ENCODE measurements at places on chromosomes 3 and 15.

- no peak for DNase-seq
Measured at GRCh38 chr15:26298010-26298658, 435.0 kb upstream of the ATP10A start.

- DNase-seq, result no peak
Measured at GRCh38 chr3:47291158-47291753, 8.5 kb downstream of the KLHL18 start.

DNA sequence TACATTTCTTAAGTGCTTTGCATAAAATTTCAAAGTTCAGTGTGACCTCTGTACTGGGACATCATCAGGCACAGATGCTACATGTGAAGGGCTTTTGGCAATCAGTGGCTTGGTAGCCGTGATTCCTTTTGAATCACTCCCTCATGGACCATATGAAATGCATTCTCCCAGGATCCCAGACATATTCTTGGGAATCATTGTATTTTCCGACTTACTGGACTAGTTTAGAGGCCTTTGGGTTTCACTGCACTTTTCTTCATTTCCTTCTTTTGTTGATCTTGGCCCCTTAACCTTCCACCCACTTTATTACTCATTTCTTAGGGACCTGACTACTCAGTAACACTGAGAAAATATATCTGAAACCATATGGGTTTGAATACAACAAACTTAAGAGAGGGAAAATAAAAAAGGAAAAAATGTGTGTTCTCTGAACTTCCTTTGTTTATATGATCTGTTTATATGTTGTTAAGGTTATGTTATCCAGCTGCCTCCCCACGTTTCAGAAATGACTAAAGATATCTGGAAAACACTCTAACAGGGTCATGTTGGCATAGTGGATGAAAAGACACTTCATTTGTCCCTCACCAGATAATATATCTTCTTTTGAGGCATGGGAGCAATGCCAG is 35.1 kb downstream of the HMG20A start:
- DNase-seq, result no peak

DNA sequence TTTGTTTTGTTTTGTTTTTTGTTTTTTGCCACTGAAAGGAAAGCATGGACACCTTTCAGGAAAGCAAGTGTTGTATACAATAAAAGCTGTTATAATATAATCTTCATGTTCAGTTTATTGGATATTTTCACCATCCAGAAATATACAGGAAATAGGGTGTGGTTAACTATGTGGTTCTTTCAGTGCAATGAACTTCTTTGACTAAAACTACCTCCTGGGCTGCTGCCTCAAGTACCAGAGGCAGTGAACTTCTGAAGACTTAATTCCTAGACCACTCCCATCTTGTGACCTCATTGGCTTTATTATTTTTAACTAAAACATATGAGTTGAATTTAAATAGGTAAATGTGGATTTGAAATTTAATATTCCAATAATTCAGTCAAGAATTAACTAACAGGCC is 27.1 kb upstream of the TBL1XR1 start:
- DNase-seq, result no peak

DNA sequence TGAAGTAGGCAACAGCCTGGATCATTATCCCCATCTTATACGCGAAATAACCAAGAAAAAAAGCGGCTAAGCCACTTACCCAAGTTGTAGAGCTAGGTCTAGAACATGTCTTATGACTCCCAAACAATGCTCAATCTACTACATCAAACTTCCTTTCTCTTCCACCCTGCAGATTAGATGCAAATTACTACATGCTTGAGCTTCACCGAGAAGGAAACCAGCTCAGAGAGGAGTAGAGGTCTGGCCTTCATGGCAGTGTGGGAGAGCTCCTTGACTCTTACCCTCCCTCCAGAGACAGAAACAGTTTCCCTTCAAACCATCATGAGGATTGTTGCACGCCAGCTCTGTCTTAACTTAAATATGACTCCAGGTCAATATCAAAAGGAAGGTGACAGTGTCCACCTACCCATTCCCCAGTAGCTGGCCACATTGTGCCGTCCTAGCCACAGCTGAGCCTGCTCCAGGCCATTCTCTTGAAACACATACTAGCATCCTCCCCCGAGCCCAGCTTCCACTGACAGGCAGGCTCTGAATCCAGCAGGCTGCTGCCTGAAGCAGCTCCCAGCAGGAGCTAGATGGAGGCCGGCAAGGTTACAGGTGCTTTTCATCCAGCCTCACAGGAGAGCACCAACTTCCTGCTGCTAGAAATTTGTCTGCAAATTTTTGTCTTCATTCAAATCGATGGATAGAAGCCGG is 56.8 kb downstream of the CPN2 start:
- no peak for DNase-seq

GRCh38 chr3:35500641-35501350 is 138.5 kb upstream of the ARPP21 start:
- no peak for DNase-seq

GRCh38 chr3:39157359-39157758 is 4.0 kb upstream of the CSRNP1 start:
- DNase-seq, result no peak

DNA sequence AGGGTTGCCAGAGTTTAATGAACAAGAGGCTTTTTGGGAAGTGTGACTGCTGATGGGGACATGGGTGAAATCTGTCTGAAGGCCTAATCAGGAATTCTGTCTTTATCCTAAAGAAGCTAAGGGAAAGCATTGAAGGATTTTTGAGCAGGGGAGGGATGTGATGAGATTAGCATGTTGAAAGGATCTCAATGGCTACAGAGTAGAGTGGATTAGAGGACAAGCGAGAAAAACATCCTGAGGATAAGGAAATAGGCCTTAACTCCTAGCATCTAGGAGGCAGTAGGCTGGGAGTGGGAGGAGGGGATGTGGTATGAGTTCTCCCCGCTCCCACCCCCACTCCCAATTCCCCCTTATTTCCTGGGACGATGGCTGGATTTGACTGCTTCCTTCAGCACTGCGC is 35.1 kb upstream of the SNTN start:
- DNase-seq, result no peak

GRCh38 chr15:60460931-60461330 is 18.0 kb downstream of the ICE2 start:
- DNase-seq, result no peak

DNA sequence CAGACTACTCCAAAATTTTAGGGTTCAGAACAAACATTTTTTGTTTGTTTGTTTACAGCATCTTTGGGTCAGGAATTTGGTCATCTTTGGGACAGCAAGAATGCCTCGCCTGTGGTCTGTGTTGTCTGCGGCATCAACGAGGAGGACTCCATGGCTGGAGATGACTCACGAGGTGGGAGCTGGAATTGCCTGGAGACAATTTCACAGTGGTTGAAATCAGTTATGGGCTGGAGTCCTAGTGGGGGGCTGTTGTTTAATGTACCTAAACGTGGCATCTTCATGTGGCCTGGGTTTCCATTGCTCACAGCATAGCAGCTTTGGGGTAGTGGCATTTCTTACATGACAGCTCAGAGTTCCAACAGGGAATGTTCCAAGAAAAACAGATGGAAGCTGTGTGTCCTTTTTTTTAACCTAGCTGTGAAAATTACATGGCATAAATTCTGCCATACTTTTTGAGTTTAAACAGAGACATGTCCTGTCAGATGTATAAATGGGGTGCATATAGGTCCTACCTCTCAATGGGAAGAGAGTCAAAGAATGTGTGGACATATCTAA is 507.3 kb upstream of the CBLB start:
- DNase-seq, result no peak

DNA sequence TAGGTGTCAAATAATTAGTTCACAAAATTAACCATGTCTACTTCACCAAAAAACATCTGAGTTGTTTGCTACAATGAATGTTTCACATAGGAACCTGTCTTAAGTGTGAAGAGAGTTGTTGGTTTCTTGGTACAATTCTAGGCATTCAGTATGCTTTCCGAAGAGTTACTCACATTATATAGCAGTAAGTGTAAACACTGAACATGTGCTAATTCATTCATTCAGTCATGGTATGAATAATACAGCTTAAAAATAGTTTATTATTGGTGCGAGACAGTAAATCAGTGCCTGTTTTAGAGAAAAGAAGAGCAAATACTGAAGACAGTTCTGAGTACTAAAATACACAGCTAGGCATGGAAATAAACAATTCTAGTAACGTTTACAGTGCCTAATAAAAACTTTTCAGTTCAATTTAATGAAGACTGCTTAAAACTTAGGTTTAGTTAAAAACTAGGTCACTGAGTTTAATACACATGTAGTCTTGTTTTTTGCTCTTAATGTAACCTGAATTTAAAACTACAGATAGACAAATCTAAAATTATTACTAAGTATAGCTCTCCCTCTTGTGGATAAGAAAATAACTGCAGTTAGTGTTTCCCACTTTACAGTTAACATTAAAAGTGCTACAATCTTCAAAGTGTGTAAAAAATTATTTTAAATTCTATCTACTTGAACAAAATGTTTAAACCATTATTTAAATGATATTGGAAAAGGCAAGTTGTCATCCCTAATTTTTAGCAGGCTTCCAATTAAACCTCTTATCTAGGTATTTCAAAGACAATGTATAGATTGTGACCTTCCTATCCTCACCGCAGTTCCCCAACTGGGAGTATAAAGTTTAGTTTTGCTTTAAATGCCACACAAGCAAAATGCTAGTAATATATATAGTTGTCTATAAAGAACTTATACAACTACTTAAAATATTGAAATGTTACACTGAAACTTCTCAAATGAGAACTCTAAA is 20.1 kb upstream of the ZCWPW2 start:
- DNase-seq, result no peak
